H4 (cell line): ENCODE measurements at places on chromosomes 3 and 15. TPM values are rescaled to one million over a fixed set of nuclear protein-coding genes. Genes with fewer than 3 reads are reported as not detected.

The RETNLB gene
- not detected in 2 replicates for total RNA-seq

The PPIP5K1 gene
- 6.0 and 7.7 TPM in 2 replicates for total RNA-seq

The CFAP91 gene
- total RNA-seq, result 0.17 TPM in 1 of 2 replicates, not detected in the other

The ARPIN gene
- 3.4 and 5.1 TPM in 2 replicates for total RNA-seq

The CCDC13 gene
- not detected in 2 replicates for total RNA-seq

The KLHL40 gene
- not detected in 2 replicates for total RNA-seq

The TF gene
- total RNA-seq, result not detected in 2 replicates

The CHAC1 gene
- 28.0 and 35.4 TPM in 2 replicates for total RNA-seq

The CP gene
- 2.6 and 3.4 TPM in 2 replicates for total RNA-seq

The SLC22A14 gene
- not detected in 2 replicates for total RNA-seq

The HESX1 gene
- 0.37 TPM in 1 of 2 replicates, not detected in the other for total RNA-seq

The GOLGA8F gene
- total RNA-seq, result 0.02 TPM in 1 of 2 replicates, not detected in the other

DNA sequence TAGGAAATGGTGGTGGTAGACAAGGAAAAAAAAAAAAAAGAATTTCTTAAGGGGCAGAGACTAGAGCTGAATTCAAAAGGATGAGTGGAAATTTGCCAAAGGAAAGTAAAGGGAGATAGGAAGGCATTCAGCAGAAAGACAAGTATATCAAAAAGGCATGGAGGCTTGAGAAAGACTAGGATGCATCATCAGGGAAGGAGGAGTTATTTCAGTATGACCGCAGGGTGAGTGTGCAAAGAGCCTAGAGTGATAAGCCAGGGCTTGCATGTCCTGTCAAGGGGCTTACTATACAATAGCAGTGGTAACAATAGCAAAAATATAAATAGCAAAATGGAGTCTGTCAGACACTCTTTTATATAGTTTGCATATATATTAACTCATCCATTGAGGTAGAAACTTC is 112.0 kb downstream of the FRMD4B start:
- no peak for DNase-seq

GRCh38 chr3:167700046-167700445 is 34.6 kb downstream of the PDCD10 start:
- DNase-seq, result no peak

- DNase-seq, result peak; percentile 33
Observed at GRCh38 chr15:57213862-57214261, 162.4 kb upstream of the CGNL1 start.

DNA sequence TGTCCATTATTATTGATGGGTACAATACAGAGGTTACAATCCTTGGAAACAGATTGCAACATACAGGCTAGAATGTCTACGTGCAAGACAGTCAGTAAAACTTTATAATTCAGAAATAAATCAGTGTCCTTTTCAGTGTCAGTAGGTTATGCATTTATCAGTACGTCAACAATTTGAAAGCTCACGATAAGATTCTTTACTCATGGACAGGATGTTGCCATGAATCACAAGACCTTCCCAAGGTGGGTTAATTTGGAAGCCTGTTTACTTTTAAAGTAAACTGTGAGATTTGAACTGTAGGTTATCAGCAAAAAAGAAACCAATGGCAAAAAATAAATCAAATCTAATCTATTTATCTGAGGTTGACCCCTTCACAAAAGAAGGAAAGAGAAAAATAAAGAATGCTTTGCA is 243.9 kb upstream of the AGTR1 start:
- no peak for DNase-seq

DNA sequence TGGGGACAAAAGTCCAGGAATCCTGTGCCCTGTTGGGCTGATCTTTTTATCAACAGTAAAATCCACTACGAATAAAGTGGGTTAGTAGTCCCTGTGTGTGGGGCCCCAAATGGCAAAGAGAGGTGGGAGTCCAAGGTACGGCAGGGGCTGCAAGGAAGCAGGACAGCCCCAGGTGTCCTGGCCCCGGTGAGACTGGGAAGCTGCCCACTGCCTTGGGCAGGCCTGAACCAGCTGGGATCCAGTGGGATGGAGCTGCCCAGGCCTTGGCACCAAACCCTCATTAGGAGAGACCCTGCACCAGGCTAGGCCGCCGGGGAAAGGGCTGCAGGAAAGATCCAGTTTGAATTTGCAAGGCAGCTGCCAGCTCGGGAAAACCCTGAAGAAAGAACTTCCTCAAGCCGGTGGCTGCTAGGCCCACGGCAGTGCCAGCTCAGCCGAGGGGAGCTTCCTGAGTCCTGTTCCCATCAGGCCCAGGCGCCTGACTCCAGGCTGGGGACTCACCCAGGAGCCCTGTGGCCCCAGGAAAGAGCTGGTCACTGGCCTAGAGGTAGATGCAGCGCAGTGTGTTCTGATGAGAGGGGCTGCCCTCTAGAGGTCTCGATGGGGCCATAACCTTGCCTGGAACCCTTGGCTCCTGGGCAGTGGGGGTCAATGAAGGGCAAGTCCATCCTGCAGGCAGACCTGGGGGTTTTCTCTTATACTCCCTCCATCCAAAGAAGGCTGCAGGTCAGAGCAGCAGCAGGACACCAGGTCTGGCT is 14.4 kb upstream of the GNAI2 start:
- no peak for DNase-seq

- no peak for DNase-seq
Observed at GRCh38 chr3:53199834-53200233, 38.8 kb downstream of the PRKCD start.

DNA sequence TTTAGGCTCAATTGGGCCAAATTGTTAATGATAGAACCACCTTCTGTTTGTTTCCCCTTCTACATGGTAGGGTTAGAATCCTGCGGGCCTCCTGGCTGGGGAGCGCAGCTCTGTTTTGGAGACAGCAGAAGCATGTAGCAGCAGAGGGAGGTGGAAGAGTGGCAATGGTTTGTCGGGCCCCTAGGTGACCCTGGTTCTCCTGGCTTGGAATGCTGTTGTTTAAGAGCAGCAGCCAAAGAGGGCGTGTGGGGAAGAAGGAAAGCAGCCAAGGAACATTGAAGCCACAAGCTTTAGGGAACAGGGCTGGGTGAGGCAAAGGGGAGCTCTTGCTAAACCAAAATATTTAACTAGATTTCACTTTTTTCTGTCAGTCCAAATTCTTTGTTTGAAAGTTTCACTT is 213.7 kb upstream of the NR2E3 start:
- peak; percentile 14 for DNase-seq

- no peak for DNase-seq
Observed at GRCh38 chr15:40743921-40744814, 10.9 kb downstream of the RMDN3 start.

DNA sequence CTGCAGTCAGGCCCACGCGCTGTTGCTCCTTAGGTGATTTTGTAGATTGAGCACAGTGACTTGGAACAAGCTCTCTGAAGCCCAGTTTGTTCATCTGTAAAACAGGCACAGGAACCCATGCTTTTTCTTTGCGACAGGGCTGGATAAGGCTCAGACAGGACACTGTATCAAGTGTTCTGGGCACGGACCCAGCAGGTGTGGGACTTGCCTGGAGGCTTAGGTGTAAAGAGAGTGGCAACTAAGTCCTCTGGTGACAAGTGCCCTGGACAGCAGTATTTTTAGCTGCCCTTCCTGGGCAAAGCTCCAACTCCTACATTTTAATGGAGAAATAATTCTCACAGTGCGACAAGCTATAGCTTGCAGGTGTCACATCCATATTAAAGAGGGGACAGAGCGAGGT is 32.2 kb downstream of the CD276 start:
- no peak for DNase-seq

DNA sequence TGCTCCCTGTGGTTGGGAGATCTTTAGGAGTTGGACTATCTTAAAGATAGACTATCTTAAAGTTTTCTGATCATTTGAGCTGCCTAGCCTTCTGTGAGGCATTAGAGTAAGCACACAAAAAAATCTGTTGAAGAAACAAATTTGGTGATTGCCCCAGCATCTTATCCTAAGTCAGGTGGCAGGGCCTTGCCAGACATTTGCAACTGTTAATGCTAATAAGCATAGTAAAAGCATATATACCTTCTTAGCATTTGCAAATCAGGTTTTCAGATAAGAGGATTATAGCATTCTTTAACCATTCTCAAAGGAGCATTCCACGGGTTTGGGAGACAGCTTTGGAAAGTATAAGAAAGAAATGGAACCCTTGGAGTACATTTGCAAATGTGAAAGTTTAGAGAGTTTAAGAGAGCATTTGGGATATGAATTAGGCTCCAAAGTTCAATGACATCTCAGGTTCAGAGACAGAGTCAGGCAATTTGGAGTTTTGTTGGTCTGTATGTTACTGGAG is 61.0 kb downstream of the SEMA6D start:
- DNase-seq, result no peak

GRCh38 chr3:184781801-184782200 is 30.2 kb upstream of the VPS8 start:
- DNase-seq, result no peak

DNA sequence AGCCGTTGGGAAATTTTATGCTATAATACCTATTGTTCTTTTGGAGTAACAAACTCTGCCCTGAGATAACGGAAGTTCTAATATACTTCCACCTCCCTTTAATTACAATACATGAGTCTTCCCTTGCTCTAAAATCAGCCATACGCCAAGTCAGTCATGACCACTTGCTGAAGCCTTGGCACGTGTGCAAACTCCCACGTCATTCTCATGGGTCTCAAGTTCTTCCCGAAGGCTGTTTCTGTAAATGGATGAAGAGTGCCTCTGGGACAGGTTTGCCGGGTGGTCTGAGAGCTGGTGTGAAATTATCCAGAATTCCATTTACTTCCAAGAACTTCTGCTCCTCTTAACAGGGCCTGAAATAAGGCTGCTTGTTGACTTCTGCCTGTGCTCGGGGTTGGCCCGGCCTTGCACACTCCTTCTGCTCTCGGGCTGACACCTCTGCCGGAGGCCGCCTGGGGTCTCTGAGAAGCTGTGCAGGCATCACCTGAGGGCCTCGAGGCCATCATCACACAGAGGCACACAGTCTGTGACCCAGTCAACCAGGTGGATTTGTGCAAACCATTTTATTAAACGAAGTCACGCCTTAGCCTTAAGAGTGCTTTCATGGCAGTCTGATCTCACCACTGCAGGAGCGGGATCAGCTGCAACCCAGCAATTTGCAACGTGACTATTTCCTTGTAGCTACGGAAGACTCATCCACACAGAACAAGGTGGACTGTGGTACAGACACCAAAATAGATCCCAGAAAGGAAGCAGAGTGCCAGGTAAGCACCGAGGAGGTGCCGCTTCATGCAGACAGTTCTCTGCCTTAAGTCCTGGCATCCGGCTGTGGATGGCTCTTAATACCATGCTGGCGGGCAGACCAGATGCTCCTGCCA is 120.1 kb downstream of the ADAMTS17 start:
- DNase-seq, result no peak

DNA sequence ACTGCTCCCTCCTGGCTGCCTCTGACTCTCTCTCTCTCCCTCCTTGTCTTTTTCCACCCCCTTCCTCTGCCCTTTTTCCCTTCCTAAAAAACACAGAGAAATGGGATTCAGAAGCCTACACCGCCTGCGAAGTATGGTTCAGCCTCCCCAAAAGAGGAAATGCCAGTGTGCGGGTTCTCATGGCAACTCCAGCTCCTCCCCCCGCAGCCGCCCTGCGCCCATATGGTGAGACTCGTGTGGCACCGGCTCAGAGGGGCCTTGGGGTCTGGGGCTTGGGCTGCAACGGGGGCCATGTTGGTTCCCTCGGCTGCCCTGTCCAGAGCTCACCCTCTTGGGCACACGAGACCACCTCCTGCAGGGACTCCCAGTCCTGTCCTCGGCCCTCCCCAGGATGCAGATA is 23.6 kb upstream of the LINGO1 start:
- DNase-seq, result no peak

DNA sequence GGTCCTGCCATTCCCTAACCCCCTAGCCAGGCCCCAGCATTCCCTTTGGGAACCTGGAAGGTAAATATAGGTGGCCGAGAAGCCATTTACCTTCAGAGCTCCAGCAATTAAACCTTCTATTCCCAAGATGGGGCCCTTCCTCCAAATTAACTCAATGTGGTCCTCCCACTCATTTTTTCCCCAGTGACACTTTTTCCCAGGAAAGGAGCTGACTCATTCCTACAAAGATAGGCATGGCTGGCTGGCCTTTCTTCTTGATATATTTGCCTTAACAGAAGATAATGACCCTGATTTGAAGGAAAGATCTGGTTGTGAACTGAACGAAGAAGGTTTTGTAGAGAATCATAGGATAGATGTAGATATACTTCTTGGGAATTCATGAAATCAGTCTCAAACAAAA is 279.0 kb upstream of the VEPH1 start:
- no peak for DNase-seq
